ENCODE measurements at places on chromosomes 12 and 14.

DNA sequence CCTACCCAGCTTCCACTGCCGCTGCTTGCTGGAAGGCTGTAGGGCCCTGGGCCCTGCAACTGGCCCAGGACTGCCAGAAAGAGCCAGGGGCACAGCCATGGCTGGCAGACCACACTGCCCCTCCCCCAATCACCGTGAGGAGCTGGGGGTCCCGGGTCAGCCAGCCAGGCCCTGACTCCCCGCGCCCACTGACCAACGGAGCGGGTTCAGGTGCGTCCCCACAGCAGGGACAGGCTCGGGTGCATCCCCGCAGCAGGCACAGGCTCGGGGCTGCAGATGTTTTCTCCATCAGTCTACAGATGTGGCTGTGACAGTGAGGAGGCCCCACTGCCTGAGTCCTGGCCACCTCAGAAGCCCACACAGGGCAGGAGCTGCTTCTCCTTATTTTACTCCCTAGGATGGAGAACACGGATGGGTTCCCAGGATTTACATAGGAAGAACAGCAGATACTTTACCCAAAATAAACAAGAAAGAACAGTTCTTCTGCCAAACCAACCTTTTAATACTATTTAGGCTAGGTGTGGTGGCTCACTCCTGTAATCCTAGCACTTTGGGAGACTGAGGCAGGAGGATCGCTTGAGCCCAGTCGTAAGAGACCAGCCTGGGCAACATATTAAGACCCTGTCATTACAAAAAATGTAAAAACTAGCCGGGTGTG is 61.1 kb downstream of the TESC start:
- DNase-seq = no peak

GRCh38 chr12:110371408-110372055 is 32.0 kb downstream of the ANAPC7 start:
- no peak for DNase-seq

- DNase-seq = peak; percentile 17
Observed at GRCh38 chr12:99131751-99132199, 486.7 kb downstream of the APAF1 start.

DNA sequence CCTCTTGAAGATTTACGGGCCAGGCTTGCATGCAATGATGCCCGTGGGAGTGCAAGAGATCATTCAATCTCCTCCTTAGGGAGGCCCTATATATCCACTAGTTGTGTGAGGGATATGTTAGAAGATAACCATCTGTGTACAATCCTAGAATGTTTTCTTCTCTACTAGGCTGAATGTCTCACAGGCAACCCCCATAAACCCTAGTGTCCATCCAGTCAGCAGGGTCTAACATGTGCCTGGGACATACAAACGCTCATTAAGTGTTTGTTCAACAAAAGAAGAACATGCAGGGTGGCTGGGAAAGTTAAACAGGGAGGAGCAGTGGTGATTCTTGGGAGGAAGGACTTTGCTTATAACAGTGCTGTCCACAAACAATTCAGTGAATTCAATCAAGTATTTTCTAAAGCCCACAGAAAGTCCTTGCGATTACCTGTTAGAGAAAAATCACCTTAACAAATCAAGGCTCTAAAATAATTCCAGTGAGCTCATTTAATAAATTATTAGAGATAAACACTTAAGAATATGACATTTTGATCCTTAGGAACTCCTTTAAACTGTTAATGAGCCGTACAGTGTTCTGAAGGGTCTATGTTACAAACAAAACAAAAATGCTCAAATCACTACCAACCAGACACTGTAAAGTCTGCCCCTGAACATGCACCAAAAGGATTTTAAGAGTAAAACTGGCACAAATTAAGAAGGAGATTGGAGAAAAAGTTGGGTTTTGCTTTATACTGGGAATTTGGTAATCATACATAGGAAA is 96.6 kb upstream of the FERMT2 start:
- no peak for DNase-seq

GRCh38 chr12:38555620-38556591 is 239.3 kb downstream of the ALG10B start:
- DNase-seq = no peak

Measured in psoas muscle (tissue), 8 donors.